GM12878 (cell line): ENCODE measurements at places on chromosomes 7 and 10. TPM values are rescaled to one million over a fixed set of nuclear protein-coding genes. Genes with fewer than 3 reads are reported as not detected.

Gene UNCX
- total RNA-seq = not detected in 2 replicates

Gene ANKRD22
- 0.48 and 0.56 TPM in 2 replicates for total RNA-seq

Gene FKBP6
- total RNA-seq = not detected in 2 replicates

GRCh38 chr7:131336956-131337355, 9.3 kb downstream of the MKLN1 start:
- peaks cover 13% of the 10 kb centered on the region for H3K36me3 ChIP-seq
- no peaks in the 10 kb centered on the region for H3K4me1 ChIP-seq
- no peak for DNase-seq
- no peaks in the 10 kb centered on the region for H3K27me3 ChIP-seq
- H3K4me3 ChIP-seq = no peak overlapping the region

GRCh38 chr10:97633921-97634320, 621 bp upstream of the MORN4 start:
- no peaks in the 10 kb centered on the region for H3K36me3 ChIP-seq
- DNase-seq = no peak
- peak overlapping the region; percentile 89; the same call in 1 of the 2 replicates for H3K4me3 ChIP-seq
- H3K27ac ChIP-seq = no peak overlapping the region
- no peaks in the 10 kb centered on the region for H3K27me3 ChIP-seq
- no peaks in the 10 kb centered on the region for H3K4me1 ChIP-seq

DNA sequence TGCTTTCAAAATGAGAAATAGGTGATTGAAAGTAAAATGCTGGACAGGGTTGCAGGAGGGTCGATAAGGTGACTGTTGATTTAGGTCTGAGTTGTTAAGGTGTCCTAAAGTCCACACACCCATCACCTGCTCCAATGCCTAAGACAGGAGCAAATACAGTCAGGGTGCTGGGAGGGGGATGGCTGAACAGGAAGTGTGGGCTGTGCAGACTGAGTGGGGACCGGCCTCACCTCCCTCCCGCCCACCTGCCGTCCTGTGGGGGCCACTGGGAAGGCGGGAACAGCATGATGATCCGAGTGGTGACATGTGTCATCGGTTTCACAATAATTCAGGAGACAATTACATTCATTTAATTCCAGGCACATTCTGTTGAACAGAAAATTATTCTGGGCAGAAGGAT, 260.8 kb downstream of the DNAJB6 start:
- no peaks in the 10 kb centered on the region for H3K27me3 ChIP-seq
- no peaks in the 10 kb centered on the region for H3K4me1 ChIP-seq
- H3K36me3 ChIP-seq = no peaks in the 10 kb centered on the region
- no peak overlapping the region for H3K4me3 ChIP-seq
- DNase-seq = no peak
- no peak overlapping the region for H3K27ac ChIP-seq

DNA sequence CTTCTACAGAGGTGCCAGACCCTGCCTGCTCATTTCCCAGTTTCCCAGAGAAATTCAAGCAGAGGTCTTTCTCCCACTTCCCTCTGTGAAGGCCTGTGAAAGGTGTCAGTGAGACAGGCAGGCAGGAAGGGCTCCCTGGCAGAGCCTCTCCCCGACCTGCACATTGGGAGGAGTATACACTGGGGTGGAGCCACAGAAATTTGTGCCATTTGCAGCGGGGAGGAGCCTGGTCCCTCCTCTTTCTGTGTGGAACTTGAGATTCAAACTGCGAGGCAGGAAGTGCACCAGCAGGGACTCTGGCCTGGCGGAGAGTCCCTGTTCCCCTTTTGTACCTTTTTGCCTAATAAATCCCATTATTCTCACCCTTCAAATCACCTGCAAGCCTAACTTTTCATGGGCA, 54.6 kb upstream of the OPN4 start:
- no peak overlapping the region for H3K27ac ChIP-seq
- H3K4me1 ChIP-seq = no peaks in the 10 kb centered on the region; the same call in 1 of the 2 replicates
- no peaks in the 10 kb centered on the region for H3K27me3 ChIP-seq
- peak; percentile 47 for DNase-seq
- H3K4me3 ChIP-seq = no peak overlapping the region

Gene FAM24B
- total RNA-seq = 4.6 and 6.8 TPM in 2 replicates

DNA sequence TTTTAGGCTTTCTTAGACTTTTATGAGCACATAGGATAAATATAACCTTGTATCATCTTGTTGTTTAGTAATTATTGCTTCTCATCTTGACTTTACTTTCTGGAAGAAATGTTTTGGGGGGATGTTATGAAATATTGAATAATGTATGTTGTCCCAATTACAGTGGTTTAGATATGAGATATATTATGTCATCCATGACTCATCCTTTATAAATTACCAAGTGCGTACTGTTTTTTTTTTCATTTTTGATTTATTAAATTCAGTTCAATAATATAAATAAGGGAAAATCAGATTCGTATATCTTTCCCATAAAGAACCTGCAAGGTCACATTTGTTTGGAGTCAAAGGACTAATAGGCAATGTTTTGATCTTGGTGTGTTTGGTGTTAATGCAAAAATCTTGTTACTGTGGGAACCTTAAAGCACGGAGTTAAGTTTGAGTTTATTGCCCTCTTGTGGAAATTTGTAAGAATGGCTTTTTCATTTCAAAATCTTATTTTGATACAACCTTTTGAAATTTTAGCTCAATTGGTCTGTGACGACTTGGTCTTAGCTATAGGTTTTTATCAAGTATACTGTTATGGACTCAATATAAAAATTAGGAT, 108.6 kb downstream of the SRI start:
- no peak overlapping the region for H3K4me3 ChIP-seq
- H3K4me1 ChIP-seq = no peaks in the 10 kb centered on the region
- DNase-seq = no peak
- no peaks in the 10 kb centered on the region for H3K27me3 ChIP-seq
- no peak overlapping the region for H3K27ac ChIP-seq

DNA sequence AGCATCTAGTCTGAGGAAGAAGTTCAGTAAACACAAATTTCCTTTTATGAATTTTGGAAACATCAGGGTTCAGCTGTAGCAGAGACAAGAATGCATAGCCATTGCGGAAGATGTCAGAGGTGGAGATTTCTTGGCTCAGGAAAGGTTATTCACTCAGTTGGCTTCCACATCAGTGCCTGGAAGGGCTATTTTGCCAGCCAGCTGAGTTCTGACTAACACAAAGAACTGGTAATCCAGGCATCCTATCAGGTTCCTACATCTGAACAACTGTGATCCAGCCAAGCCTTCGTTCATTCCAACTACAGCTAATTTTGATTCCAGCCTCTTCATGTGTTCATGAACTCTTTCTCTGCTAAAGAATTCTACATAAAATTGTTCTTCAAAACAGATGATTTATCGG, 965.6 kb downstream of the XPNPEP1 start:
- H3K27me3 ChIP-seq = no peaks in the 10 kb centered on the region
- H3K36me3 ChIP-seq = no peaks in the 10 kb centered on the region
- no peak for DNase-seq
- no peaks in the 10 kb centered on the region for H3K4me1 ChIP-seq

DNA sequence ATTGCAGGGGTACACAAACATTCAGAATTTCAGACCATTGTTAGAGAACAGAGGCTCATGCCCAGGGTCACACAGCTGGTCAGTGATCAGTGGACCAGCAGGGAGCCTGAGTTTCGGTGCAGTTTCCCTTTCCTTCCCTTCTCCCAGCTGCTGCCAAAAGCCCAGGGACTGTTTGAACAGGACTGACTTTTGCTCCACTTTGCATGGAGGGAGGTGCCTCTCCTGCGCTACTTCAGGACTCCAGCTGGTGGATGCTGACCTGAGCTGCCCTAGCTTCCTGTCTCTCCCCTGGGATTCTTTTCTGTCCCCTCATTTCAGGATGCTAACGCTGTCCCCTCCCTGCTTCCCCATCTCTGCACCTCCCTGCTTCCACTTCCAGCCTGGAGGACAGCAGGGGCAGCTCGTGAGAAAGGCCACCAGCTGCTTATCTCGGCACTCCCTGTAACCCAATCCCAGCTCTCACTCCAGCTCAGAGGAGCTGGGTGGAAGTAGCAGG, 14.5 kb downstream of the SH2D4B start:
- DNase-seq = no peak
- no peak overlapping the region for H3K27ac ChIP-seq
- H3K27me3 ChIP-seq = no peaks in the 10 kb centered on the region; the same call in 1 of the 2 replicates

Gene PTF1A
- total RNA-seq = not detected in 2 replicates

- H3K4me1 ChIP-seq = no peaks in the 10 kb centered on the region
- no peaks in the 10 kb centered on the region for H3K36me3 ChIP-seq
These were observed 5.5 kb downstream of the GIMAP7 start for GRCh38 chr7:150520145-150520544.

Gene PTPRN2
- not detected in 2 replicates for total RNA-seq

- no peaks in the 10 kb centered on the region for H3K27me3 ChIP-seq
- H3K27ac ChIP-seq = no peak overlapping the region
- H3K4me1 ChIP-seq = no peaks in the 10 kb centered on the region
- no peak overlapping the region for H3K4me3 ChIP-seq
- no peaks in the 10 kb centered on the region; the same call in 1 of the 2 replicates for H3K36me3 ChIP-seq
- no peak for DNase-seq
These were observed 139.7 kb downstream of the ELFN1 start for GRCh38 chr7:1809601-1810258.

GRCh38 chr10:121597504-121598262, 561 bp downstream of the FGFR2 start:
- H3K36me3 ChIP-seq = no peaks in the 10 kb centered on the region
- no peaks in the 10 kb centered on the region for H3K4me1 ChIP-seq
- H3K27ac ChIP-seq = no peak overlapping the region
- H3K4me3 ChIP-seq = no peak overlapping the region
- peaks cover 14% of the 10 kb centered on the region for H3K27me3 ChIP-seq
- DNase-seq = no peak

GRCh38 chr7:26286157-26286556, 5.5 kb upstream of the SNX10 start:
- no peak overlapping the region for H3K27ac ChIP-seq
- DNase-seq = no peak

Gene LIPF
- total RNA-seq = not detected in 2 replicates

- no peak overlapping the region for H3K27ac ChIP-seq
- H3K27me3 ChIP-seq = no peaks in the 10 kb centered on the region
- H3K4me3 ChIP-seq = no peak overlapping the region
- no peak for DNase-seq
- H3K36me3 ChIP-seq = no peaks in the 10 kb centered on the region
- H3K4me1 ChIP-seq = no peaks in the 10 kb centered on the region
These were observed 333.6 kb upstream of the MAGI2 start for GRCh38 chr7:79787096-79787495.

DNA sequence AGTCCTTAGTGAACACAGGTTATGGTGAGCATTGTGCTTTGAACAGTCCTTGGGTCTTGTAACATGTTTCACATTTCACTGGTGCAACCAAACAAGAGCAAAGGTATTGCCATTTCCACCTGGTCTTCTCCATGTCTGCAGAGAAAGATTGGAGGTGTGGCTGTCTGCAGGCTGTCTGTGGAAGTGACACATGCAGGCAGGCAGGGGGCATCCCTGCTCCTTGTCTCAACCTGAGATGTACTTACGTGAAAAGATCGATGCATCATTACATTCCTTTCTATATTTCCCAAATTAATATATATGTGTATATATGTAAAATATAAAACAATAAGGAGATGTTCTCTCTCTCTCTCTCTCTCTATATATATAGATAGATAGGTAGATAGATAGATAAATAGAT, 54.3 kb downstream of the LRRC18 start:
- no peaks in the 10 kb centered on the region for H3K27me3 ChIP-seq
- H3K27ac ChIP-seq = no peak overlapping the region
- no peak for DNase-seq
- H3K4me3 ChIP-seq = no peak overlapping the region
- H3K4me1 ChIP-seq = no peaks in the 10 kb centered on the region; the same call in 1 of the 2 replicates

DNA sequence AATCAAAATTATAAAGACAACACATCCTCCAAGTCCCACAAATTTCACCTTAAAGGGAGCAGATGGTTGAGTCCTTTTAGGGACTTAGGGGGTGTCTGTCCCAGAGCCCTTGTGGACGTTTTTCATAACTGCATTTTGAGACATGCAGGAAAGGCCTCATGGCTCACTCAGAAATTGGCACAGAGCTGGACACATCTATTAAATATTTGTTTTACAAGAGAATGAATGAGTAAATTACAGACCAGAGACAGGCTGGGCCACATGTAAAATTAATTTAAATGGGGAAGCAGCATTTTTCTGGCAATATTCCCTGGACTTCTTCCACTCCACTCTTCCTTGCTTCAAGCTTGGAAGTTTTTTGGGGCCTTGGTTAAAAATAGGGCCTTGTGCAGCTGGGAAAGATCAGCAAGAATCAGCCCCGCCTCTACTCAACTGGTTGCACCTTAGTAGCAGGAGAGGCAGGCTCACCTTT, 20.0 kb downstream of the LAMB1 start:
- H3K27ac ChIP-seq = no peak overlapping the region
- no peak for DNase-seq
- H3K4me1 ChIP-seq = no peaks in the 10 kb centered on the region

DNA sequence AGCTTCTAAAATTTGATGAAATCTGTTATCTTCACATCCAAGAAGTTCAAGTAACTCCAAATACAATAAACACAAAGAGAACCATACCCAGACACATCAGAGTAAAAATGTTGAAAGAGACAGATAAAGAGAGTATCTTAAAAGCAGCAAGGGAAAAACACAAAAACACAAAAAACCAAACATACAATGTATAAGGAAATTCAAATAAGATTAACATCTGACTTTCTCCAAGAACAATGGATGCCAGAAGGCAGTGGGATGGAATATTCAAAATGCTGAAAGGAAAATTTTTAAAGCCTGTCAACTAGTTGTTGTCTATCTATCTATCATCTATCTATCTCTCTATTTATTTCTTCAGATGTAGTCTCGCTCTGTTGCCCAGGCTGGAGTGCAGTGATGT, 72.4 kb upstream of the MKLN1 start:
- no peak for DNase-seq
- no peak overlapping the region for H3K27ac ChIP-seq
- no peaks in the 10 kb centered on the region for H3K36me3 ChIP-seq
- no peak overlapping the region for H3K4me3 ChIP-seq
- H3K27me3 ChIP-seq = no peaks in the 10 kb centered on the region
- H3K4me1 ChIP-seq = no peaks in the 10 kb centered on the region

DNA sequence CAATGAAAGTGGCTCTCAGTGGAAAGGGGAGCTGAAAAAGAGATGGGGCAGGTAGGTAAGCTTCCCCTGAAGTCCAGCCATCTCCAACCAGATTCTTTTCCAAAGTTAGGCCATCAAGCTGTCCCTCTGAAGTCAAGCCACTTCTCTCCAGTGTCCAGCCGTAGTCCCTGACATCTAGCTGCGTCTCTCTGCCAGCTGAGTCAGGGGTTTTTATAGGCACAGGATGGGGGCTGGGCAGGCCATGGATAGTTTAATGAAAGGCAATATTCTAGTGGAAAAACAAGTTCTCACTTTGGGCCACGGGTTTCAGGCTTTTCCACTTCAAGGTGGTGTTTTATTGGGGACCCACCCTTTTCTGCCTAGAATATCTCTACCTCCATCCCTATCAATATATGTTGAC, 36.8 kb downstream of the AVL9 start:
- no peak overlapping the region for H3K4me3 ChIP-seq
- no peak overlapping the region for H3K27ac ChIP-seq
- no peaks in the 10 kb centered on the region for H3K27me3 ChIP-seq

- no peaks in the 10 kb centered on the region for H3K4me1 ChIP-seq
- H3K36me3 ChIP-seq = no peaks in the 10 kb centered on the region
- no peaks in the 10 kb centered on the region for H3K27me3 ChIP-seq
- no peak for DNase-seq
- no peak overlapping the region for H3K27ac ChIP-seq
These were observed 128.6 kb upstream of the KCTD7 start for GRCh38 chr7:66500087-66500486.

Gene SPDYE5
- not detected in 2 replicates for total RNA-seq
